ENCODE measurements at places on chromosomes 5 and 9. TPM values are rescaled to one million over a fixed set of nuclear protein-coding genes. Genes with fewer than 3 reads are reported as not detected.

The SPINK13 gene
- total RNA-seq = not detected

The LNPEP gene
- total RNA-seq = 53.9 TPM

The BASP1 gene
- 29.6 TPM for total RNA-seq

The SNAPC4 gene
- total RNA-seq = 9.6 TPM

The TEX48 gene
- total RNA-seq = not detected

The SCGB3A2 gene
- total RNA-seq = not detected

The FIBCD1 gene
- not detected for total RNA-seq

The SMIM33 gene
- total RNA-seq = not detected

Data from lower leg skin (tissue), 4 donors.